ENCODE measurements at places on chromosomes 6 and 20.

DNA sequence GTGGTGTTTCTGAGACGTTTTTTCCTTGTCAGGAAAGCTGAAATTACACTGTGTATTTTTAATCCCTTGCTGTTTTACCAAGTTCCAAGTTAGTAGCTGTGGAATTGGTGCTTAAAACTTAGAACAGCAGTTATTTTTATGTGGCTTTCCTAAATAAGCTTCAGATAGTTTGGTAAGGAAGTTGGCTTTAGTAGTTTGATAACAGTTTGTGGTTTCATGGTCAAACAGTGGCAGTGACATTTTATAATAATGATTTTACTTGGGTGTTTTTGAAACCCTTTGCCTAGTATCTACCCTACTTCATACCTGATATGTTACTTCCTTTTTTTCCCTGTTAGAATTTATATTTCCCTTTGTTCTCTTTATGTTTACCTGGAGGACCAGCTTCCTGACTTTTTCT is 164.9 kb downstream of the JARID2 start:
- DNase-seq, result no peak

DNA sequence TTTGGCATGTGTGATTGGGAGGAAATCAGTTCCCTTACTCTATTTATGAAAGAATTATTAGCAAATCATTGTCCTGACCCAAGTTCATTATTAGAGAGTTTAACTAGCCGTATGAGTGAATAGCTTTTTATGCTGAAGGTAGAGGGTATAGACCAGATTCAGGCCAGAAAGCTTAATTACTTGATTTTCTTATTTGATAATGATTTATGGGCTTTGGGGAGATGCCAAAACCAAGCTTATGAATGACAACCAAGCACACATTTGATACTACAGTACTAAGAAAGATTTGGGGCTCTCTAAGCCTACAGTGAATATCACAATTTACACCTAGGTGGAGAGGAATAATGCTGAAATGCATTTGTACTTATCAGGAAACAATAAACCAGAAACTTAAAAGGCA is 193.2 kb downstream of the ARHGAP18 start:
- DNase-seq, result no peak

DNA sequence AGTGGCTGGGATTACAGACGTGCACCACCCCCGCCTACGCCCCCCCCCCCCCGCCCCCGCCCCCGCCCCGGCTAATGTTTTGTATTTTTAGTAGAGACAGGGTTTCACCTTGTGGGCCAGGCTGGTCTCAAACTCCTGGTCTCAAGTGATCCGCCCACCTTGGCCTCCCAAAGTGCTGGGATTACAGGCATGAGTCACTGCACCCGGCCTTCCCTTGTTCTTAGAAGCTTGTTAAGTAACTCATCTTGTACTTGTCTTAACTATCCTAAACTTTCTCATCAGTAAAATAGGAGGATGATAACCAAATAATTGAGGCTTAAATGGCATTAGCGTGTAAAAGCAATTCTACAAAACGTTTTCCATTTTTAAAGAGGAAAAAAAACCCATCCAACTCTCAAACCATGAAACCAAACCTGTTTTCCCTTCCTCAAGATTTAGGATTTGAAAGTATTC is 4.2 kb downstream of the CDYL start:
- DNase-seq, result no peak

GRCh38 chr20:14582855-14583254 is 245.4 kb upstream of the FLRT3 start:
- DNase-seq, result no peak

GRCh38 chr6:108896111-108896661 is 48.0 kb downstream of the ARMC2 start:
- no peak for DNase-seq

DNA sequence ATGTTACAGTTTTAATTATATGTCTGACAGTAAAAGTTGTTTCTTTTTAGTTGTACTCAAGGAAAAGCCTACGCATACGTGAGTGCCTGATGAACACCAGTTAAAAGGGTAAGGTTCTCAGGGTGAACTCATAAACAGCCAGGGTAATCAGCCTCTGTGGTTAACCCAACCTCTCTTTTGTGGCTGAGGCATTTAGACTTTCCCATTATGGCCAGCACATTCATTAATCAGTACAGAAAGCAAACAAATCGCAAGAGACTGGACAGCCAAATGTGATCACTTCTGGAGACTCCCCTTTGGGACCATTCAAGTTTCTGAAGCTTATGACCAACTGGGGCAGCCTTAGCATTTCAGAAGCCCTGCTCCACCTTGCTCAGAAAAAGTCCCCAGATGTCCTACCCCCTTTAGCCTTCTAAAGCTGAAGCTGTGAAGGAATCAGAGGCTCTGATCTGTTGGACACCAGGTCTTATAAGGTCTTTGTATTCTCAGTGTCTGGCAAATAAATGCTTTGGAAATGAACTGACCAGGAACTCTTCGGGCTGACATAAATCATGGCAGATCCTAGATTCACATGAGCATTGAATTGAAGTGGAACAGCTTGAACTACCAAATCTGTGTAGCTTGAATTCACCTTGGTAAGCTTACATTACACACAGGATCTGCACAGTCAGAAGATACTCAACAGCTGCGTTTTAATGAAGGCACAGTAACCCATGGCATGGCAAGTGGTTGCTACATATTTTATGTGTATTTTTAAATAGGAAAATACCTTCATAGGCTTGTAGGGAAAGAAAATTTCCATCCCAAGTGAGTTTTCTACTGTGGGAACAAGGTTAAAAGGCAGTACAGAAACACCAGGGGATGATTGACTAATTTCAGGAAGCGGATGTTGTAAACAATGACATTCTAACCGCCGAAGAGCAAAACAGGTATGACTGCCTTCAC is 18.7 kb downstream of the IL20RA start:
- no peak for DNase-seq

All from CD8-positive, alpha-beta T cell (primary cell).